ENCODE measurements at places on chromosomes 12 and 14. TPM values are rescaled to one million over a fixed set of nuclear protein-coding genes. Genes with fewer than 3 reads are reported as not detected.

- DNase-seq, result no peak
These were observed 21.9 kb downstream of the OR6J1 start for GRCh38 chr14:22622255-22622654.

DNA sequence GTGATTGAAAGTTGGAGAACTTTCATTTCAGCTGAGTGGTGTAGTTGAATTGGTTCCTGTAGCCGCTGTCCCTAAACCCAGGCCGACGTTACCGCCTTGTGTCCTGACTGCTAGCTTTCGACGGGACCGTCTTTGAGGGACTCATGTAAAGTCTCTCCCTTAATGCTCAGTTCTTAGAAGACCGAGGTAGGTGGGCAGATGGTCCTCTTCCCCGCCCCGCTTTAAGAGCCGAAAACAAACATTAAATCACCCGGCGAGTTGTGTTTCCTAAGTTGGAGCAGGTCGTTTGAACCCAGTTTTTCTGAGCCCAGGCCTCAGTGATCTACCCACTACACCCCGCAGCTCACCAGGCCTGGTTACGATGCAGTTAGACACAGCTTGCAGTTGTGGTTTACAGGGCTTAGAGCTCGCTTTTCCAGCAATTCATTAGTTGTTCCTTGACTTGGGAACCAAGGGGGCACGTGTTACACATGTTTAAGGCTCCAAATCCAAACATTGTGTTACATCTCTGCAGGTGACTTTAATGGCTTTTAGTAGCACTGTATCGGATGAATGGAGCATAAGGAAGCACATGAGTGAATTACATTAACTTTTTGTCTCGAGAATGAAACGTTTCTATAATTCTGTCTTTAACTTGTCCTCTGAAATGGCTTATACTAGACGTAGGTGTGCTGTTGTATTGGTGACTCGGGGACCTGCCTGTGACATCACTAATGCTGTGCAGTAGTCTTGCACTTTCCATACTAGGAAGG is 790 bp downstream of the NEDD1 start:
- no peak for DNase-seq

DNA sequence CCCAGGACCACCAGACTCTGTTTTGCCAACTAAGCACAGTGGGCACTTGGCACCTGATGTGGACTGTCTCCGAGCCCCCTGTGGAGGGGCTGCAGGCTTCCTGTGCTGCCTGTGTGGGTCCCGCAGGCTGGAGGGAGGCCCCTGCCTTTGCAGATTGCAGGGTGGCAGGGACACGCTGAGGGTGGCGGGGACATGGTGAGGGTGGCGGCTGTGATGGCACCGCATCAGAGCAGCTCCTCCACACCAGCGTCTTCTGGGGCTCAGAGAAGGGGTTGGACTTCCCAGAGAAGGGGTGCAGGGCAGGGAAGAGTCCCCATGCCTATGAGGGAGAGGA is 8.1 kb downstream of the ZFYVE21 start:
- DNase-seq, result no peak

DNA sequence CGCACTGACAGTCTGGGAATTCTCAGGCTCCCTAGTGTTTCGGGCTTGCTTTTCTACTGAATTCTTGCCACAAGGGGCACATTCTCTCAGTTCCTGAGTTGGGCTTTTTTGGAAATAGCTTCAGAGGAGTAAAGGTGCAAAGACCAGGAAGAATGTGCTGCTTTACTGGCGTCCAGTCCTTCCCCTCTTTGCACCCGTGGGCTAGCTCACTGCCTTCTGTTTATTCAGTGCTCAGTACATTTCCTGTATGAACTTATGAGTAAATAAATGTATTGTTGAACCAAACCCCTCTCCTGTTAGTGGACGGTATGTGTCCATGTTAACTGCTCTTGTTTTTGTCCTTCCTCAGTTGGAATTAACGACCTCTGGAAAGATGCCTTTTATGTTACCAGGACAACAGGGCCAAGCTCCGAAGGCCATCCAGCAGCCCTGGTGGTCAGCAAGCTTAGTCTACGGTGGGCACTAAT is 24.0 kb downstream of the GSG1 start:
- no peak for DNase-seq

GRCh38 chr14:94827711-94828447 is 58.0 kb upstream of the GSC start:
- no peak for DNase-seq

DNA sequence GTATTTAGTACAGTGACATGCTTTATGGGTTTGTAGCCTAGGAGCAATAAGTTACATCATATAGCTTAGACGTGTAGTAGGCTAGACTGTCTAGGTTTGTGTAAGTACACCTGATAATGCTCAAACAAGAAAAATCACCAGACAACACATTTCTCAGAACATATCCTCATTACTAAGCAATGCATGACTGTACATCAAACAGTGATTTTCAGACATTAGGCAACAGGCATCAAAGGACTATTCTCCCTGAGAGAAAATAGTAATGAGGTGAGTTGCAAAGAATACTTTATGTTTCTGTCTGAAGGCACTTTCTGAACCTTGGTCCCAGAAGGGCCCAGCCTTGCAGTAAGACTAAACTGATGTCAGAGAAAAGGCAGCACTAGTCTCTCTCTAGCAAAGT is 48.4 kb upstream of the SYT10 start:
- no peak for DNase-seq

DNA sequence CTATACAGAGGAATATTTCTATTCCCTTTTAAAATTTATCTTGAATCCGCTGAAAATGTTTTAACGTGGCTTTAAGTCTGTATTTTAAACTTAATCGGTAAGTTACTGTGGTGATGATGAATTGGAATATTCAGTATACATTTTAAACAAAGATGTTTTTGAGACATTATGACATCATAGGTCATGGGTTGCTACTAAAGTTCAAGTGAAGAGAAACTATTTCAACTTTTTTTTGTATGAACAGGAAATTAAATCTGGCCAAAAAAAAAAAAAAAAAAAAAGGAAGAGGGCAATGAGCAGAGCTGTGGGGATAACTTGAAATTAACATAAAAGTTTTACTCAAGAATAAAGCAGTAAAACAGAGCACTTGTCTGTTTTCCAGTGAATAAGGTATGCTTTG is 109.0 kb downstream of the PLEKHA5 start:
- DNase-seq, result no peak

DNA sequence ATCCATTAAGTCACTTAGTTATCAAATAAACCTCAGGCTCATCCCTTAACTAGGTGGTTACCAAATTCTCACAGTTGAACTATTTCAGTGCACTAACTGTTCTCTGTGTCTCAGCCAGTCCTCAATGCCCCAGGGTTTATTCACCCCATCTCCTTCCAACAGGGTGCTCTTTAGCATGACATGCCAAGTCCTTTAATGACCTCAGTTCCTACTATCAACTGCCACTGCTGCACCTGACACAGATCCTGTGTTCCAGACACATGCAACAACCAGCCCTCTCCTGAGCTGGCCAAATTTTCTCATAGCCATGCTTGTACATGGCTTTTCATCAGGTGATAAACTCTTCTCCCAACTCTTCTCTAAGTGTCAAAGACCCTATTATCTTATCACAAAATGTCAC is 80.0 kb downstream of the ATXN2 start:
- DNase-seq, result no peak

- DNase-seq, result no peak
These were observed 11.3 kb downstream of the ARL6IP4 start for GRCh38 chr12:122991623-122992275.

- no peak for DNase-seq
These were observed 146.2 kb downstream of the DACT1 start for GRCh38 chr14:58783792-58784511.

- DNase-seq, result no peak
These were observed 7.5 kb upstream of the PTPRR start for GRCh38 chr12:70928071-70928470.

- DNase-seq, result no peak
These were observed 126.6 kb downstream of the PPM1H start for GRCh38 chr12:62808166-62808879.

DNA sequence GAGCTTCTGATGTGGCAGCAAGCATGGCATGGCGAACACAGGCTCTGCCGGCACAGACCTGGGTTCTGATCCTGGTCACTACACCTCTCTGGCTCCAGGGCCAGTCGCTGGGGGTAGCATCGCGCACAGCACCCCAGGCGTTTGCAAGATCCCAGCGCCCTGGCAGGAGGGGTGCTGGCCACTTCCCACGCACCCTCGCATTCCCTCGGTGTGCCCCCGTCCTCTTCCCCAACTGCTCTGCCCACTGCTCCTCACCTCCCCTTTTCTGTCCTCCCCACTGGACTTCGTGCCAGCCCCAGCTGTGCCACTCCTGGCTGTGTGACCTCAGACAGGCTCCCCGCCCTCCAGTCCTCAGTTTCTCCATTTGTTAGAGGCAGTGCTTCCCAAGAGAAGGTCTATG is 2.8 kb downstream of the CDK2AP1 start:
- no peak for DNase-seq

GRCh38 chr12:11728154-11728755 is 78.8 kb downstream of the ETV6 start:
- no peak for DNase-seq

- DNase-seq, result no peak
These were observed 231.8 kb upstream of the CRY1 start for GRCh38 chr12:107325075-107325608.

DNA sequence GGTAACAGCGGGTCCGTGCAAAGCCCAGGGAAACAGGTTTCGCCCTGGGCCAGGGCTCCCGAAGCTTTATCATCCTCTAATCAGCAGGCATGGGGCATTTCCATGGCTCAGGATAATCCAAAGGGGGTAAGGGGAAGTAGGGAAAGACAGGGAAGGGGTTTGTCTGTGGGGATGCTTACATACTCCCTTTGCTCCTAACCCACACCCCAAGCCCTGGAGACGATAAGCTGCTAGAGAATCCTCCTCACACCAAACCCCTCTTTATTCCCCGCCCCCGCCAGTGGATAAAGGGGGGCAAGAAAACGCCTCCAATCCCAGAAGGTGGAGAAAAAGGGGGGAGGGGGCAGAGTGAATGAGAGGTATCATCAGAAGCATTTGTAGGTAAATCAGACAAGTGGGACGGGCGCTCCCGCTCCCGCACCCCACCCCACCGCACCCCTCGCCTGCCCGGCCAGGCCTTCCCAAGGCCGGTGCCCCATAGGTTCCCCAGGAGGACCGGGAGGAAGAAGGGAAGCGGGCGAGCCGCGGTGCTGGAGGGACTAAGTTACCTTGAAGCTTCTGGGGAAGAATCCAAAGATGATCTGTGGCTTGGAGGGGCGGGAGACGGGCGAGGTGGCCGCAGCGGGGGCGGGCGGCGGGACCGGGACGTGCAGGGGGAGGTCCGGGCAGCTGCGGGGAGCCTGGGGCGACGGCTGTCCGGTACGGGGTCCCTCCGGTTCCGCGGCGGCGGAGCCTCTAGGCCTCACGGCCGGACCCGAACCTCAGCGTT is 762 bp downstream of the PPP2R5E start:
- no peak for DNase-seq

GRCh38 chr12:97159377-97159776 is 252.3 kb downstream of the NEDD1 start:
- no peak for DNase-seq

- no peak for DNase-seq
These were observed 9.2 kb upstream of the PYROXD1 start for GRCh38 chr12:21428241-21428640.

DNA sequence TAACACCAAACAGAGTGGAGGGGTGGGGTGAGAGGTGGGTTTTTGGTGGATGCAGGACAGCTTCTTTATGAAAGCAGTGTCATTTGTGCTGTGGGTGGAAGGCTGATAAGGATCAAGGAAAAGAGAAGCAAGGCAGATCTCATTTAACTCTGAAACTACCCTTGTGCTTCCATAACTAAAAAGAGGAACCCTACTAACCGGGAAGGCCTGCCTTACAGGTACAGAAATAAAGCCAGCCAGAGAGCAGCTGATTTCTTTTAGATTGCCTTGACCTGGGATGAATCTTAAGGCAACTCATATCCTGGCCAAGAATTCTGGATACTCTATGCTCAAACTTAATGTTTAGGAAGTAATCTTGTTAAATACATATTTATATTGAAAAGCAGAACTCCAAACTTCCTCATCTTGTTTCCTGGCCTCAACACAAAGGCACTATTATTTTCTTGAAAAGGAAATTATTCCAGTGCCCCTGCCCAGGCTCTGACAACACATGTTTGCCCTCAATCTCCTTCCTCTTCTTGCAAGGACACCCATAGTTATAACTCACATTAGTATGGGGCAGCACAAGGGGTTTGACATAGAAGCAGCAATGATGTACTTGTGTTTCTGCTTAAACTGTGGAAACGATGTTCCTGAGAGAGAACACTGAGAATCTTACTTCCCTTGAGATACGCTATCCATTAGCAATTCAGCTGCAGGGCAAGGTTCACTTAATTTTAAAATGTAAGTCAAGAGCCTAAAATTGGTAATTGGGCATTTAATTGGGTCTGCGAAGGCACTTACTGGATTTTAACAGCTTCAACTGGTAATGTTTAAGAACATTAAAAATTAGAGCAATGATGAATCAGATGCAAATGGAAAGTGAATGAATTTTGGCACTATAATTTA is 173.7 kb downstream of the STXBP6 start:
- DNase-seq, result no peak

DNA sequence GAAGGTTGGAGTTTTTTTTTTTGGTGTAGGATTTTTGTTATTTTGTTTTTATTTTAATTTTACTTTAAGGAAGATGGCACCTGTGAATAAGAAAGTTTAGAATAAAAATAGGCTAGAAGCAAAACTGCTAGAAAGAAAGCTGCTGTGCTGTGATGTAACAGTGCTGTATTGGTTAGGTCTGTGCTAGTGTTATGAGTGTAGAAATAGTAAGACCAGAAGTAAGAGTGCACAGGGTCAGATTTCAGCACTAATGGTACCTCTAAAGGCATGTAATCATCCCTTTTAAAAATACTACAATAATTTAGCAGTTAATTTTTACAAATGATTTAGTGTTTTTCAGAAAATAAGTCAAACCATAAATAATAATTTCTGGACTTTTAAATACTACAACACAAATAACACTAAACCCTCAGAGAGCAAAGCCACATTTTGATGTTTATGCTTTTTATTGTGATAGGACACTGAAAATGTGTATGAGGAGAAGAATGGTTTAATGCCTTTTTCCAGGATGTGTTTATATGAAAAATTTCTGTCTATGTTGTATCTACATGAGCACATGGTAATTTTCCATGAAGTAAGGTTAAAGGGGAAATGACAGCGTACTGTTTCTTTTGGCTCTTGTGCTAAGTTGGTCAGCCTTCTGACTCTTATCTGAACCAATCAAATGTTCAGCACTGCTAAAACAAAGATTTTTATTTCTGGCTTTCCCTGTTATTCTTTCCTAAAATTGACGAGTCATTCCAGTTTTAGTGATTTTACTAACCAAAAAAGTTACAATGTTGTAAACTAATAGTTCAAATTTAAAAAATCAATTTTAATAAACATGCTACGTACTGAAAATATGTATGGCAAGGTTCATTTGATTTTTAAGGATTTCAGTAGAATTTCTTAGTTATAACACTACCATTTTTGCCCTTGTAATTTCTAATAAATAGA is 96.1 kb downstream of the PPHLN1 start:
- DNase-seq, result no peak

- DNase-seq, result no peak
These were observed 33.0 kb downstream of the RIMBP2 start for GRCh38 chr12:130683080-130683479.

GRCh38 chr12:100433701-100434100 is 40.0 kb upstream of the NR1H4 start:
- DNase-seq, result no peak

GRCh38 chr12:75481774-75482173 is 1.2 kb downstream of the GLIPR1 start:
- DNase-seq, result no peak

The LRP1-AS gene
- not detected for total RNA-seq

The STAT2 gene
- 216 TPM for total RNA-seq

The TRHDE gene
- 14.5 TPM for total RNA-seq

The GPHB5 gene
- total RNA-seq, result not detected

The GALNT16 gene
- total RNA-seq, result 14.9 TPM

The PSMB11 gene
- not detected for total RNA-seq

The FOXG1 gene
- not detected for total RNA-seq

The CPM gene
- 201 TPM for total RNA-seq

The OASL gene
- 8.1 TPM for total RNA-seq
